NCI-H1105 (cell line): ENCODE measurements at places on chromosomes 3 and 15.

DNA sequence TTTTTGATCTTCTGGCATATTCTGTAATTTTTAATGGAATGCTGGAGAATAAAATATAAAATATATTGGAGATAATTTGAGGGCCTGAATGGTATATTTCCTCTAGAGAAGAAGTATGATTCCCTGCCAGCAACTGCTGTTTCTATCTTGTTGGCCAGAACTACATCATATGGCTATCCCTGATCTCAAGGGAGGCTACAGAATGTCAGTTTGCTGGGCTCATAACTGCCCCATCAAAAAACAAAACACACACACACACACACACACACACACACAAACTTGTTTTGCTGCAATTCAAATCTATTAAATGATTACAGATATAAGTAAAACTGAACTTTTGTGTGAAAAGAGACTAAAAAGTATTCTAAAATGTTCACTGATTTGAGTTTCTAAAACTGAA, 51.0 kb downstream of the RASA2 start:
- DNase-seq: no peak

DNA sequence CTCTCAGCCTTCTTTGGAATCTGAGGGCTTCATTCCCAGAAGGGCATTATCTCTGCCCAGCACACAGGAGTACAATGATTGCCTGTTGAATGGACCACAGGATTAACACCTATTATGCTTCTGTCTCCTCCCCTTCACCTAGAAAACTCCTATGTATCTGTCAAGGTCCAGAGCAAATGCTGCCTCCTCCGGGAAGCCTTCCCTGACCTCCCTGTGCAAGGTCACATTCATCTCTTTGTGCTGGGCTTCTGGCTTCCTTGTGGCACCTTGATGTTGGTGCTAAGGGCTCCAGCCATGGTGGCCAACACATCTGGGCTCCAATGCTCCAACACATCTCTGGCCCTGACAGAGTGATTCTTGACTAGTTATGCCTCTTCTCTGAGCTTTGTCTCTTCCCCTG, 49.9 kb upstream of the ATP2B2 start:
- no peak for DNase-seq

- no peak for DNase-seq
These were observed 24.5 kb downstream of the CYFIP1 start for GRCh38 chr15:22955544-22956119.

GRCh38 chr3:164794099-164794498, 284.2 kb downstream of the SI start:
- no peak for DNase-seq

GRCh38 chr15:90829942-90830440, 38.4 kb upstream of the FURIN start:
- DNase-seq: no peak

- no peak for DNase-seq
These were observed 1.0 kb downstream of the TASOR start for GRCh38 chr3:56681984-56682461.

DNA sequence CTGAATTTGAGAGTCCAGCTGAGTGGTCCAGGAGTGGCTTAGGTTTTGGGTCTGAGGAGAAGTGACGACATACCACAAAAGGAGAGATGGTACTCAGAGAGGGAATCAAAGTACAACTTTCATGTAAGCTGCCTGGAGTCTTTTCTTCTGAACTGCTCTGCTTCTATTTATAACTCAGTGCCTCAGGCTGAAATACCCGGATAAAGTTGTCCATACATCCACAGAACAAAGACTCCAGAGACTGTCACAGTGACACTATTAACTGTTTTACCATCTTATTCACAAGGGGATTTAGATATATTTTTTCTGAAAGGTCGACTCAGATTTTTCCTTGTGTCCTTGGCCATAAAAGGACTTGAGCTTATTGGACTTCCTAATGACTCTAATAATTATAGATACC, 264.3 kb upstream of the DNAJC19 start:
- DNase-seq: no peak

DNA sequence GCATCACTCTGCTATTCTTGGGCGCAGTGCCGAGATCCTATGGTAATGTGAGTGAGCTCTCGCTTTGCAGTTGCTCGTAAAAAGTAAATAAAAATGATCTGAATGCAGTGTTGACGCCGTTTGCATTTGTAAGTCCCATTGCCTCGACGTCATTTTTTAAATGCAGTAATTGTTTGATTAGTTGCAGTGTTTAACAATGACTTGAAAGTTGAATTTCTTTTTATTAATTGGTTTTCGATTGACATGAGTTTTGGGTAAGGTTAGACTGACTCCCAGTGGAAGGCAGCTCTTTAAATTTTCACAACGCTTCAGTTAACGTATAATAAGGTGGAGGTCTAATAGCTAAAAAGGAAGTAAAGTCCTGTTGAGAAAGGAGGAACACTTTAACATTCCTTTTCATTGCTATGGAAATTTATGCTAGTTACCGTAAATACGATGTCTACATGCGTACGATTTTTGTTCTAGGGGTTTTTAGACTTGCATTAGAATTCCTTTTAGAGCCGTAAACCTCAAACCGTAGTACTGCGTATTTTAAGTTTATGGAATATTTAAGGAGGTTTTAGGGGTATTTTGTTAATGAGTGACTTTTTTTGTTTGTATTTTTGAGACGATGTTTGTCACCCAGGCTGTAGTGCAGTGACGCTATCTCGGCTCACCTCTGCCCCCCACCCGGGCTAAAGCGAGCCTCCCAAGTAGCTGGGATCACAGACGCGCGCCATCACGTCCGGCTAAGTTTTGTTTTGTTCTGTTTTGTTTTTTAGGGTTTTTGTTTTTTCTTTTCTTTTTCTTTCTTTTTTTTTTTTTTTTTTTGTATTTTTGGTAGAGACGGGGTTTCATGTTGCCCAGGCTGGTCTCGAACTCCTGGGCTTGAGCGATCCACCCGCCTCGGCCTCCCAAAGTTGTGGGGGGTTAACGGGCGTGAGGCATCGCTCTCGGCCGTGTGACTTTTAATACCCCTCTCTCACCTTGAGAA, 1.4 kb downstream of the MORF4L1 start:
- no peak for DNase-seq

DNA sequence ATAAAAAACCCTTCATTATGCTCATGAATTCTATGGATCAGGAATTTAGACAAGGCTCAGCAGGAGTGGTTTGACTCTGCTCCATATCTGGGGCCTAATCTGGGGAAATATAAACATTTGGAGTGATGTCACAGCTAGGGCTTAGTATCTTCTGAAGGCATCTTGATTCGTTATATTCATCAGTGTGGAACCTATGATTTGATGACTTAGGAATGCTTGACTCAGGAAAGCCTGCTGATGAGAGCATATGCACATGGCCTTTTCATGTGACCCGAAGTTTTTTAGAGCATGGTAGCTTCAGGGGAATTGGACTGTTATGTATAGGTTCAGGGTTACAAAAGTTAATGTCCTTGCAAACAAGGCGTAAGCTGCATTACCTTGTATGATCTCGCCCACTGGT, 184.9 kb upstream of the LRRC3B start:
- no peak for DNase-seq

- no peak for DNase-seq
These were observed 65.5 kb upstream of the C3orf49 start for GRCh38 chr3:63753567-63753966.

- DNase-seq: peak; percentile 25
These were observed 35.5 kb upstream of the PLCL2 start for GRCh38 chr3:16849229-16849628.

DNA sequence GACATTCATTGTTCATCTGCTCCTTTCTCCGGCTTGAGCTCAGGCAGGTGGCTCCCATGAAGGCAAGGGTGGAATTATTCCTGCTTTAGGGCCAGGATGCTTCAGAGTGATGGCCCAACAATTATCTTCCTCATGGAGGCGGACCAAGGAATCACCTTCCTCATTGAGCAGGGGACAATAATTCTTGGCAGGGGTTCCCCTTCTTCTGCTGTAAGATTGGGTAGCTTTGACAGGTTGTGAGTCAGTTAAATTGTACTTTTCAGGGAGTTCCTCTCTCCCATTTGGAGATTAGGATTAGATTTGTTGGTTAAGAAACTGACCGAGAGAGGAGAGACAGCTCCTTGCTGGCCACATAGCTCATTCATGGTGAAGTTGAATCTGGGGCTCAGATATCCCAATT, 31.4 kb upstream of the CD47 start:
- peak; percentile 60 for DNase-seq

GRCh38 chr3:109270779-109271178, 45.5 kb downstream of the DPPA2 start:
- no peak for DNase-seq

GRCh38 chr3:152477422-152477821, 208.7 kb downstream of the MBNL1 start:
- DNase-seq: no peak

GRCh38 chr3:132432639-132433038, 15.3 kb downstream of the DNAJC13 start:
- no peak for DNase-seq
